ENCODE measurements at places on chromosomes 2 and 18.

DNA sequence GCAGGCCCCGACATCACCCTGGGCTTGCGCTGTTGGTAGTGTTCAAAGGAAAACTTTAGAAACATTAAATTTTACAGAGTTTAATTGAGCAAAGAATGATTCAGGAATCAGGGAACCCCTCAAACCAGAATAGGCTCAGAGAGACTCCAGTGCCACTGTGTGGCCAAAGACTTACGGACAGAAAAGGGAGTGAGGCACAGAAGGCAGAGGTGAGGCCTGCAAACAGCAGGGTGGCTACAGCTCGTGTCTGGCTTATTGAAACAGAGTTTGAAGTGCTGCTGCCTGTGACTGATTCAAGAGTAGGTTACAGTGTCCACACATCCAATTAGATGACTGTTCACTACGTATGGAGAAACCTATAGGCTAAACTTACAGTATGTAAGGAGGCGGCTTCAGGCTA, 2.4 kb upstream of the CTDP1 start:
- DNase-seq = no peak

- DNase-seq = no peak
Observed at GRCh38 chr2:71948781-71949536, 198.7 kb downstream of the CYP26B1 start.

DNA sequence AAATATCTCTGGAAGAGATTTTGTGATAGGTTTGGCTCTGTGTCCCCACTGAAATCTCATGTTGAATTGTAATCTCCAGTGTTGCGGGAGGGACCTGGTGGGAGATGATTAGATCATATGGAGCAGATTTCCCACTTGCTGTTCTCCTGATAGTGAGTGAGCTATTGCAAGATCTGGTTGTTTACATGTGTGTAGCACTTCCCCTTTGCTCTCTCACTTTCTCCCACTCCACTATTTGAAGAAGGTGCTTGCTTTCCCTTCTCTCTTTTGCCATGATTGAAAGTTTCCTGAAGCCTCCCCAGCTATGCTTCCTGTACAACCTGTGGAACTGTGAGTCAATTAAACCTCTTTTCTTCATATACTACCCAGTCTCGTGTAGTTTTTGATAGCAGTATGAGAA, 97.0 kb upstream of the FN1 start:
- DNase-seq = no peak

DNA sequence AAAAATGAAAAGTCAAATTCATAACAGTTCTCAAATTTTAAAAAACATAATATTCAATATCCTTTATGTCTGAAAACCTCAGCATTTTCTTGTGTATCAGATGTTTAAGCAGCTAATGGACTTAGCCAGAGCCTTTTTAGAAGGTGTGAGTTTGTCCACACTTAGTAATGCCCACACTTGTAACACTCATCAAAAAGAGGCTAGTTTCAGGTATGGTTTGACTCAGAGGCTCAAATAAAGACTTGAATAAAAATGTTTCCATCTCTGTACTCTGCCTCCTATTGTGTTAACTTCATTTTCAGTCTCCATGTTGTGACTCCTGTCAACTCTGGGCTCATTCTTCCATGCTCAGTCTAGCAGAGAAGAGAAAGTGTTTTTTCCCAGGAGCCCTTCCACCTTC, 311.6 kb downstream of the IRS1 start:
- no peak for DNase-seq

DNA sequence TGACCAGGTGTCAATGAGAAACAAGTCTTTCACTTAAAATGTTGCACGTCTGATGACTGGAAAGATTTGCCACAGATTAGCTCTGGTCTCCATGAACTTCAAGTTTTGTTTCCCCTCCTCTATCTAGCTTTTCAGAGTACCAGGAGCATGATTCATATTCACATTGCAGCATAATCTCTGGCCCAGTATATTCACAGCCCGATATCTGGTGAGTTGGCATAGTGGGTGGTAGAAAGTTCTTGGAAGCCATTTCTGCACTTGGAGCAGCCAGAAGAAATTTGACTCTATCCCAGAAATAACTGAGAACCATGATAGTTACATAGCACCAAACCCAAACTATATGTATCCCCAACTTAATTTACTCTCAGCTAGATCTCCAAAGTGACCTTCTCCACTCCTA, 503.9 kb downstream of the PID1 start:
- no peak for DNase-seq
